ENCODE measurements at places on chromosomes 1 and 21.
A peak's percentile ranks its signal among the peaks of the same experiment; 100 is the strongest.

DNA sequence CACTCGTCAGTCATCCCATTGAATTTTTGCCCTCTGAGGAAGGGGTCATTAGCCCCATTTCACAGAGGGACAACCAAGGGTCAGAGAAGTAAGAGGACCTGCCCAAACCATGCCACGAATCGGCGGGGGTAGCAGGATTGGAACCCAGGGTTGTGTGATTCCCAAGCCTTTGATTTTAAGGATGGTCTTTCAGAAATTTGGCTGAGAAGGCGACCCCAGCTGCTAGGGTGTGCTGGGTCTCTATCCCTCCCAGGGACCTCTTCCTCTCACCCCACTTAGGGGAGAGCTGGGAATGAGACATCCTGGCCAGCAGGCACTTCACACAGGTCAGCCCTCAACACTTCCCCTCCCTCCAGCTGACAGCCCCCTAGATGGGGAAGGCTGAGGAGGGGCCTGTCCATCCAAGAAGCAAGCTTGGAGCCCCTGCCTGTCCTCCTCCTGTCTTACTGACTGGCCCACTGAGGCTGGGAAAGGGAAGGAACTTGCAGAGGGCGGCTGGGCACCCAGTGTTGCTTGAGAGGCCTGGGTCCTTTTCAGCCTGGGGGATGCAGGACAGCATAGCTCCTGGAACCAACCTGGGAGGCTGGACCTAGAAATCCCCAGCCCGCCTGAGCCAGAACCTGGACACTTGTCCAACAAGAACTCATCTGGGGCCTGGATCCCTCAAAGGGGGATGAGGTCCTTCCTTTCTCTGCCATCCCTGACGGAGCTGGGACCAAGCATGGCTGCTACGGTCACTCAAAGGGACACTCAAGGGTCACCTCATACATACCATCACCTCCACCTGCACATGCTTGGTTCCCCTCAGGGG lies 1.7 kb downstream of the SDC3 start:
- no peak for DNase-seq

- no peak for DNase-seq
Observed at GRCh38 chr1:8039071-8039470, 13.0 kb upstream of the ERRFI1 start.

GRCh38 chr1:220879509-220880361 lies 492 bp downstream of the HLX start:
- peak; percentile 66 for DNase-seq

DNA sequence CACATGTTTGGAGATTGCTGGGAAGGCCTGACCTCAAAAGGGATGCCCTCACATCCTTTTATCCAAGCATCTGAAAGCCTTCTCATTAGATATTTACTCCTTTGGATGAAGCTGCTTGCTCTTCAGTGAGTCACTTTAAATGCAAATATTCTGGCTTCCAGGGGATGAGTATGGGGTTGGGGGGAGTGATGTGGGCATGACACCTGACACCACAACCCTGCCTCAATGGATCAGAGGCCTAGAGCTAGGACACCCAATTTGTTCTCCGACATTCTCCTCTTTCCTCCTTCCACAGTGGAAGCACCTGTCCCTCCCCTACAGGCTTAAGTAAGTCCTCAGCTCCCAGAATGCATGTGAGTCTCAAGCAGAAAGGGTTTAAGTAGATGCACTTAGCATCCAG lies 238.3 kb downstream of the OMA1 start:
- DNase-seq: no peak

DNA sequence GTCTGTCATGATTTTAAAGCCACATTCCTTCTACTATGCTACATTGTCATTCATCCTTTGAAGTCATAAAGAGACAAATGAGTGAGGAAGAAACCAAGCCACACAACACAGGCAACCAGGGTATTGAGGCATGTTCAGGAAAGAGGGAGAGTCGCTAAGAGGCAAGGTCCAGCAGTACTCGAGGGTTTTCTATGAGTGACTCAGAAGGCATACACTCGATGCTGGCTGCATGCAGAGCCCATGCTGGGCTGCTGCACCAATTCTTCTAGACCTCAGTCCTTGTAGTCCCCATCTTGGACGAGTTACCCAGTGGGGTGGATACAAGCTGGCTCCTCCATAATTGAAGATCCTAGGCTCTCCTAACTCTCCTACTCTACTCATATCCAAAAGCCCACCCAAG lies 57.6 kb downstream of the OLFML2B start:
- DNase-seq: no peak

DNA sequence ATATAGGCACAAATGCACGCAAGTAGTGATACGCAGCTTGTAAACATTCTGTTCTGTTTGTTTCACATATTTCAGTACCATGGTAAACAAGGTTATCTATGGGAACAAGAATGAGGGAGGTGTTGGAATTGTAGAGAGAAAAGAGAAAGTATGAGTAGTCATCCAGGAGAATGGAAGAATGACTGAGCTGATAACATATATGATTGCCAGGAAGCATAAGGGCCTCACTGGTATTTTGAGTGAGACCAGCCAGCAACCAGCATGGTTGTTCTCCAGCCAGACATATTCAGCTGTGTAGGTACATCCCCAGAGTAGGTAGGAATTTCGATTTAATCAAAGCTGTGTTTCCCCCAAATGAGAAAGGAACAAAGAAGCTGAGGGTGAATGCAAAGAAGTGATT lies 58.9 kb upstream of the ARTN start:
- DNase-seq: no peak

DNA sequence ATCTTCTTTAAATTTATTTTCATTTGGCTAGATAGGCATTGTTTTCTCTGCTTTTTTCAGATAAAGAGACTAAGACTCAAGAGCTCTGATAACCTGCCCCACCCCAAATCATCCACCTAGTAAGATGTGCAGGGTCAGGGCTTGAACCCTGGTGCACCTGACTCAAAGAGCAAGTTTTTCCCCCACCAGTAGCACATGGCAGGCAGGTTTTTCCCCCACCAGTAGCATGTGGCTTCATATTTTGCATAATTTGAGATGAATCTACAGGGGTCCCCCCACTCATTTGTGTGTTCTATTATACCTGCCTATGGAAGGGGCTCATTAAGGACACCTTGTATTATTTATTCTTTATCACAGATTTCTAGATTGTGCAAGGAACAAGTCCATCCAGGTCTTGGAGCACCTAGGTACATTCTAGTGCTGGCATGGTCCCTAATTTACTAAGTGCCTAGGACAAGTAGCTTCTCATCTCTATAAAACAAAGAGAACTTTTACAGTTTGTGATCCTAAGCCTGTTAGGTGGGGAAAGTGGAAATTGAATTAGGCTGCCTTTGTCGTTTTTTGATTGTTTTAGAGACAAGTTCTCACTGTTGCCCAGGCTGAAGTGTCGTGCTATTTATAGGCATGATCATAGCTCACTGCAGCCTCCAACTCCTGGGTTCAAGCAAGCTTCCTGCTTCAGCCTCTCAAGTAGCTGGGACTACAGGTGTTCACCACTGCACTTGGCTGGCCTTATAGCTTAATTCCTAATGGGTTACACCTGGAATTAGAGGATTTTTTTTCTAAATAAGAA lies 13.2 kb upstream of the CTSE start:
- no peak for DNase-seq

- peak; percentile 80 for DNase-seq
Observed at GRCh38 chr1:147494998-147495580, 46.2 kb upstream of the BCL9 start.

DNA sequence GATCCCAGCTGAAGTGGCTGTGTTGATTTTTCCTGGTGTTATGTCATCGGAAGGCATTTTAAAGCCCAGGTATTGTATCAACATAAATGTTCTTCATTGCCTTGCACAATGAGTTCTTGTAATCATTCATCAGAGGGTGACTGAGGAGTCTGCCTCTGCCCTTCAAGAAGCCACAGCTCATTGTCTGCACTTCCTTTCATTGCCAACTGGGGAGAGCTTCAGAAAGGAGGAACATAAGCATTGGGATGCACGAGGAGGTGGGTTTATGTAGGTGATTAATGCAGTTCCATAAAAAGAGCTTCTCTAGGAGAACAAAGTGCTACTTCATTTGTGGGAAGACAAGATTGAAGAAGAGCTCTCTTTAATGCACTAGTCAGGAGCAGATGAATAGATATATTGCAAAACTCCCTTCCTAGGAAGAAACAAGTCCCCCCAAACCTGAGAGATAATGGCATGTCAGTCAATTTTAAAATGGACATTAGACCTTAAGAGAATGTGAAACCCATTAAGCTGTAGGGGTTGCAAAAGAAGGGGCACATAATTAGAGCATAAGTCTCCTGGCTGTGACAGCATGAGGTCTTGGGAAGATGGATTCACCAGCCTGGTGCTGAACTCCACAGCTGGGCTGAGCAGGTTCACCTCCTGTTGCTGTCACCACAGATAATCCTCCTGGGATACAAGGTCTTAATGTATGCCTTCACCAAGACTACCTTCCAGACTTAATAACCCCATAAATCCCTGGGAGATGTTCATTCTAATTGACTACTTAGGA lies 124.6 kb downstream of the BACH1 start:
- peak; percentile 64 for DNase-seq

DNA sequence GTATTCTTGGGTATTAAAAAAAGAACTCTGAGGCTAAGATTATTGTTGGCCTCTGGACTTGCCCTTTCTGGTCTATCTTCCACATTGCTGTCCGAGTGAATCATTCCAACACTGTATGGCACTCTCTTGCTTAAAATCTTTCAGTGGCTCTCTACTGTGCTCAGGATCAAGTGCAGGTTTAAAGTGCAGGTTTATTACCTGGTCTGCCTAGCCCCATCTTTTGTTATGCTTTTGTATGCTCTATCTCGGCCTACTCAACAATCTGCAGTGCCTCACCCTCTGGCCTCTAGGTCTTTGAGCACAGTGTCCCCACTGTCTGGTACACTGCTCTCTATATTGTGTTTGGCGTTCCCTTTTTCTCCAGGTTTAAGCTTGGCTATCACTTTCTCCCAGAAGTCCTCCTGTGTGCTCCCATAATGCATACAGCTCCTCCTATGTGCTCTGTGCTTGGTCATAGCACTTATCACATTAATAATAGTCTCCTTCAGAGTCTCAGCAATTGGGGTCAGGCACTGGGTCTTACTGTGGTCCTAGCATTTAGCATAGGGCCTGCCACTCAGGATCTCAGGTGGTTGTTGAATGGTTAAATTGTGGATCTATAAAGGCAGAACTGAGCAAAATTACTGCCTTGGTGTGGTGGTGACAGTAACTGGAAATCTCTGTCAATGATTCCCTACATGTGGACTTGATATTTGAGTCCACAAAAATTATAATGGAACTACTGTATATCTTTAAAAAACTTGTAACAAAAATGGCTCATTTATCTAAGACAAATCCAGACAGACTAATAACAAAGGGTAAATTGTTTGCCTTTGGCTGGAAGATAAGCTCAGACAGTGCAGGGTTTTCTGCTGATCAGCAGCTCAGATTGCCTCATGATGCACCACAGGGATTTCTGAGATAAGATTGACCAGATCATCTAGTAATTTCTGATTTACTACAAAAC lies 10.6 kb upstream of the LDLRAD1 start:
- DNase-seq: no peak

DNA sequence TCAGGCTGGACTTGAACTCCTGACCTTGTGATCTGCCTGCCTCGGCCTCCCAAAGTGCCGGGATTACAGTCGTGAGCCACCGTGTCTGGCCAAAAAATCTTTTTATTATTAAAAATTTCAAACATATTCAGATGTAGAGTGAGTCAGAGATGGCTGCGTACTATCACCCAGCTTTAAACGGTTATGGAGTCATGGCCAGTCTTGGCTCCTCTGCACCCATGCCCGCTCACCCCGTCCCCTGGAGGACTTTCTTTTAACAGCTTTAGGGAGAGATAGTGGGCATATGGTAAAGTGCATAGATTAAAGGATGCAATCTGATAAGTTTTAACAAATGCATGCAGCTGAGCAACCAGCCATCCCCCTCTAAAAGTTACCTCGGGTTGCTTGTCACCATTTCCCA lies 51.8 kb downstream of the TNFRSF8 start:
- DNase-seq: no peak

DNA sequence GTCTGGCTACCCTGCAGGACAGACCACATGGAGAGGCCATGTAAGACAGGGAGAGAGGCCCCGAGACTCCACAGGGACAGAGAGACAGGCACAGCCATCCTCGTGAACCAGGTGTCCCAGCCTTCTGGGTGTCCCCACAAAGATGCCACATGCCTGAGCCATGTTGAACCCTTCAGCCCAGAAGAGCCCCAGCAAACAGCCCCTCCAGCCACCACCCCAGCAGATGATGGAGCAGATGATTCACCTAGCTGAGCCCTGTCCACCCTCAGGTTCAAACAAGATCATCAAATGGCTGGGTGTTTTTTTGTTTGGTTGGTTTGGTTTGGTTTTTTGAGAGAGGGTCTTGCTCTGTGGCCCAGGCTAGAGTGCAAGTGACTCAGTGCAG lies 78.7 kb downstream of the DHRS3 start:
- no peak for DNase-seq

DNA sequence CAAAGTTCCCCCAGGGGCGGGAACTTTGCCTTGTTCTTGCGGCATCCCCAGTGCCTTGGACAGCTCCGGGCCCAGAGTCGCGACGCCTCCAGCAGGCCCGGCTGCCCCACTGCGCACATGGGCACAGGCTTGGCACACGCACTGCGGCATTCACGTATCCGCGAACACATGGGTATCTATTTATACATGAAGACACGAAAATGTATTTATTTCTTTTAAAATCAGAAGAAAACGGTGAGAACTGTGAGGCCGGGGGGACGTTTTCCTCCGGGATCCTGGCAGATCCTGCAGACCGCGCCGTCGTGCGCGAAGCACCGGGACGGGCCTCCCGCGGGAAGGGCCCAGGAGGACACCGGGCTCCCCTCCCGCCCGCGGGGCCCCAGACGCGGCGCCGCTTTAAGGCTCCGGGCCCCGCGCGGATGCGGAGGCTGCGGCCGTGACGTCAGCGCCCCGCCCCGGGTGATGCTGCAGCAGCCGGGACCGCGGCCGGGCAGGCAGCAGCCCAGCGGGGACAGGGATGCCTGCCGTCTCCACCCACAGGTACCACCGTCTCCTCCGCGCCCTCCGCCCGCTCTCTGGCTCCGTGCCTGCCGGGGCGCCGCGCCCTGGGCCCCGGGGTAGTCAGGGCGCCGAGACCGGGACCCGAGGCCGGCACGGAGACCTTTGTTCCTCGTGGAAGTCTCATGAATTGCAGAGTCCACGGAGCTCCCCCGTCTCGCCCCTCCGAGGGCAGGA lies at the start of gene SLC45A1:
Gene SLC45A1, plus strand, starts transcription at position 468 of the 735 bp plus-strand sequence. CDS start 6,216 bp downstream, outside the sequence.
- DNase-seq: peak; percentile 91

Data from suppressor macrophage (primary cell).